ENCODE measurements at places on chromosomes 12 and 14. TPM values are rescaled to one million over a fixed set of nuclear protein-coding genes. Genes with fewer than 3 reads are reported as not detected.
A peak's percentile ranks its signal among the peaks of the same experiment; 100 is the strongest.

DNA sequence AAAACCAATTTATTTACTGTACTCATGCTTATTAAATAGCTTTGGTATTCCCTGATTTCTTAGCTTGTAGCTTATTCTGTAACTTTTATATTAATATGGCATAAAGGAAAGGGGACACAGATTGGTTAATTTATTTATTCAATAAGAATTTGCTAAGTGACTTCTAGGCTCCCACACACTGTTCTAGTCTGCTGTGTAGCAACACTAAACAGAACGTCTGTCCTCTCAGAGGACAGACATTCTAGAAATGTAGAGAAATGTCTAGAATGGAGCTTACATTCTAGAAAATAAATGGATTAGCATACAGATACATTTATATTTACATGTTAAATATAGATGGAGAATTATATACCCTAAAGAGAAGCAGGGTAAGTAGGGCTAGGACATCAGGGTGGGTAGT lies 184.9 kb upstream of the ABCD2 start:
- no peak overlapping the region for H3K27ac ChIP-seq
- no peak for DNase-seq
- no peaks in the 10 kb centered on the region for H3K4me1 ChIP-seq
- no peak overlapping the region for H3K4me3 ChIP-seq

The ZNF891 gene
- 3.7 TPM for total RNA-seq

GRCh38 chr12:2813214-2814185 lies 1.0 kb downstream of the ITFG2 start:
- H3K4me3 ChIP-seq, result peak overlapping the region; percentile 80
- no peaks in the 10 kb centered on the region for H3K27me3 ChIP-seq
- no peaks in the 10 kb centered on the region for H3K4me1 ChIP-seq
- peak overlapping the region; percentile 85 for H3K27ac ChIP-seq

DNA sequence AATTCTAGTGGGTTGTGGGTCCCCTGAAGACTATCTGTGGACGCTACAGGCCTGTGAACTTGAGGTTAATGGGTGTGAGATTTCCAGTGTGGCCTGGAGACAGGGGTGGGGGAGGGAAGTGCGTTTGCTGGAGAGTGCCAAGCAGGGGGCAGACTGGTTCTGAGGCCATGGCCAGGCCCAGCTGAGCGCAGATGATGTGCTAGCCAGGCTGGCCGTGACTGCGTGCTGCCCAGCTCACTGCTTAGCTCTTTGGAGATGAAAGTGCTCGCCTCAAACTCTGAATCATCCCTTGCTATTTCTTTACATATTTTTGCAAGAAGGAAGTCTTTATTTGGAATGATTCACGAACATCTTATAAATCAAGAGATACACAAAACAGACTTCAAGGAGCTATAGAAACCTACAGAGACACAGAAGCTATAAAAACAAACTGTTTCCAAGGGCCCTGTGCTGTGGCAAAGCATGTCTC lies 75.2 kb upstream of the PLEKHG3 start:
- H3K4me3 ChIP-seq, result no peak overlapping the region
- H3K36me3 ChIP-seq, result no peaks in the 10 kb centered on the region
- no peaks in the 10 kb centered on the region for H3K4me1 ChIP-seq
- no peak for DNase-seq

The TMEM63C gene
- 5.2 TPM for total RNA-seq

DNA sequence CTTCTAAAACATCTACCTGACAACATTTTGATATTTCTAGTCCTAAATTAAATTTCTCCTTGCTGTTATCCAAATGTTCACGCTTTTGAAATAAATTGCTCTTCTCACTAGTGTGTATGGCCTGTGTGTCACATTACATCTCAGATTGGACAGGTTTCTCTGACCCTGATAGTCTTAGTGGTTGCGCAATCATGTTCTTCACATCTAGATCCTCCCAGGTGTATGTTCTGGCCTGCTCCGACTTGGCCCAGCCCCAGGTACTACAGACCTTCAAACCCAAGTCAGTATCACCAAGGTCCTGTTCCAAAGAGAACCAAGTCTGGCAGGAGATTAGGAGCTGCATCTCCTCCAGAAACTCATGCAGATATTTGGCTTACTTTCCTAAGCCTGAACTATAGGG lies 209.5 kb downstream of the ASCL1 start:
- no peaks in the 10 kb centered on the region for H3K36me3 ChIP-seq
- H3K27ac ChIP-seq, result no peak overlapping the region
- no peaks in the 10 kb centered on the region for H3K27me3 ChIP-seq
- no peak overlapping the region for H3K4me3 ChIP-seq
- no peak for DNase-seq
- no peaks in the 10 kb centered on the region for H3K4me1 ChIP-seq

DNA sequence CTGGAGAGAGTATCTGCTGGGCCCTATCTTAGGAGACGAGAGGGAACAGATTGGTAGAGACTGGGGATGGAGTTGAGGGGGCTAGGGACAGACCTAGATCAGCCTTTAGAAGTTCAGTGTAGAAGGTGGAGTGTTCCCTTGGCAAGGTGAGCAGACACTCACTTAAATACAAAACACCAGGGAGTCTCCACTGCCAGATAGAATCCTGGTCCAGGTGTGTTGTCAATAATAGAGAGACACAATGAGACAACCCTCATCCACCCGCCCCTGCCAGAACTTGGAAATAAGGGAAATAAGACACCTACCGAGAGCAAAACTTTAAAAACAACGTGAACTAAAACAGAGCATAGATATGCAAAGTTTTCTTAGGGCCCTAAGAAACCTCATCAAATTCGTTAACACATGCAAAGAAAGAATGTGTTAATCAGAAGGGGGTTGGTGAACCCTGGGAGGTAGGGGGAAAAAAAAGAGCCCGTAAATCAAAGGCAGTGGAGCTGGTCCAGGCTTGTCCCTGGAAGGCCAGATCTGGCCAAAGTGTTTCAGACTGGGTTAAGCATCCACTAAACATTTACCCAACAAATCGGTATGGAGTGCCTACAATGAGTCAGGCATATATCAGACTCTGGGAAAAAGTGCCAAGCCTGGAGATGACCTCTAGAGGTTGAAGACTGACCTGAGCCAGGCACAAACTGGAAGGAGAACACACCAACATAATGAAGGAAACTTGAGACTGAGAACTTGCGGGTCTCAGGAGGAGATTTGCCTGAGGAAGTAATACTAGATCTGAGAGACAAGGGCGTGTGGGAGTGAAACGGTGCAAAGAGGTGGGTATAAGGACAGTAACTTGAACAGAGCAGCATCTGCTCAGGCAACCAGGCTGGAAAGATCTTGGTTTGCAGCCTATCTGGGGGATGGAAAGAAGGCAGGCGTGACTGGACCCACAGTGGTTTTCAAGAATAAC lies 37.0 kb upstream of the OTX2 start:
- H3K27ac ChIP-seq, result no peak overlapping the region
- H3K4me3 ChIP-seq, result no peak overlapping the region
- DNase-seq, result peak; percentile 1
- no peaks in the 10 kb centered on the region for H3K27me3 ChIP-seq
- H3K4me1 ChIP-seq, result no peaks in the 10 kb centered on the region

DNA sequence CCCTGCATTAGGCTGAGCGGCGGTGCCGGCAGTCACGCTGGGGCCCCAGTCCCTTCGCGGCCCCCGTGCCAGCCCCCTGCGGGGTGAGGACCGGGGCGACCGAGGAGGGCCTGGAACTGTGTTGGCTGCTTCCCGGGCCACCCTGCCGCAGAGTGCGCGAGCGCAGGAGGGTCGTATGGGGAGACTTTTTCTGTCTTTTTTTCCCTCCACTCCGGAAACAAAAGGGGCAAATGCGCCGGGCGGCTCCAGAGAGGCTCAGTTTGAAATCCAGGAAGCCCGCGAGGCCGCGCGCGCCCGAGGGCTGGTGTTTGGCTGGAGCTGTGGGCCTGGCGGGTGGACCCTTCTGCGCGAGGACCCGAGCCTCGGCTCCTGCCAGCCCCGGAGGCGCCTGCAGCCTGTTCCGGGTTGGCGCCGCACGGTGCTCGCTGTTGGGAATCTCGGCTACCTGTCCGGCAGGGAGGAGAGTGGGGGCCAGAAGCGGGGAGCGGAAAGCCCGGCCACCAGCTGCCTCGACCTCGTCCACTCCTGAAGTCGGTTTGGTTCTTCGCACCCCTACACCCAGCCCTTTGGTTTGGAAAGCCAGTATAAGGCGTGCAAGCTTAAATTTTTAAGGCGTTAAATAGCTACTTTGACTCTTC lies 638 bp downstream of the PLEKHG3 start:
- peak overlapping the region; percentile 81 for H3K4me3 ChIP-seq
- peak; percentile 53 for DNase-seq
- H3K36me3 ChIP-seq, result no peaks in the 10 kb centered on the region
- peaks cover 15% of the 10 kb centered on the region for H3K4me1 ChIP-seq
- no peaks in the 10 kb centered on the region for H3K27me3 ChIP-seq
- H3K27ac ChIP-seq, result peak overlapping the region; percentile 67

GRCh38 chr14:96362071-96362964 lies 823 bp downstream of the ATG2B start:
- peak; percentile 8 for DNase-seq
- peak overlapping the region; percentile 66 for H3K27ac ChIP-seq
- no peaks in the 10 kb centered on the region for H3K4me1 ChIP-seq
- no peaks in the 10 kb centered on the region for H3K36me3 ChIP-seq

GRCh38 chr14:76672123-76672522 lies 89.1 kb upstream of the VASH1 start:
- H3K27ac ChIP-seq, result no peak overlapping the region
- no peak overlapping the region for H3K4me3 ChIP-seq

The BORCS5 gene
- total RNA-seq, result 3.6 TPM

GRCh38 chr12:11710906-11711305 lies 61.4 kb downstream of the ETV6 start:
- no peak overlapping the region for H3K4me3 ChIP-seq
- no peaks in the 10 kb centered on the region for H3K4me1 ChIP-seq
- H3K36me3 ChIP-seq, result no peaks in the 10 kb centered on the region
- no peak overlapping the region for H3K27ac ChIP-seq
- no peak for DNase-seq

The FSCB gene
- not detected for total RNA-seq

The CLEC2A gene
- not detected for total RNA-seq

The SOCS2 gene
- 13.3 TPM for total RNA-seq

DNA sequence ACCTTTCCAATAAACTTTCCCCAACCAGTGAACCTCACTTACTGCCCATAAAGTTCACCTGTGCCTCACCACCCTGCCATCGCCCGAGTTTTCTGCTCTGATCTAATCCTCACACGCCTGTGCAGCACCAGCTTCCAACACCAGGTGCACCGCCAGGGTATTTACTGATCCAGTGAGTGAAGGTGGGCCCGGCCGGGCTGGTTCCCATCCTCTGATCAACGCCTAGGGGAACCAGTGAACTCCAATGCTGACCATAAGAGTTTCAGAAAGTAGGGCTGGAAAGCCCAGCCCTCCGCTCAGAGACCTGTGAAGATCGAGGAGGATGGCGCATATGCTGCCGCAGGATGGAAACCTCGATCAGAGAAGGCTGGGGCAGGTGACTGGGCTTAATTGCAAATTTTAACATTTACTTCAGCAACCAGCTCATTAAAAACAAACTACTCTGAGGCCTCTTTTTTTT lies 685 bp upstream of the MYL6B start:
- H3K4me1 ChIP-seq, result peaks cover 31% of the 10 kb centered on the region
- DNase-seq, result peak; percentile 31
- H3K36me3 ChIP-seq, result peaks cover 10% of the 10 kb centered on the region
- peak overlapping the region; percentile 69 for H3K4me3 ChIP-seq

The PTPN6 gene
- 0.18 TPM for total RNA-seq

The RHEBL1 gene
- 8.8 TPM for total RNA-seq

DNA sequence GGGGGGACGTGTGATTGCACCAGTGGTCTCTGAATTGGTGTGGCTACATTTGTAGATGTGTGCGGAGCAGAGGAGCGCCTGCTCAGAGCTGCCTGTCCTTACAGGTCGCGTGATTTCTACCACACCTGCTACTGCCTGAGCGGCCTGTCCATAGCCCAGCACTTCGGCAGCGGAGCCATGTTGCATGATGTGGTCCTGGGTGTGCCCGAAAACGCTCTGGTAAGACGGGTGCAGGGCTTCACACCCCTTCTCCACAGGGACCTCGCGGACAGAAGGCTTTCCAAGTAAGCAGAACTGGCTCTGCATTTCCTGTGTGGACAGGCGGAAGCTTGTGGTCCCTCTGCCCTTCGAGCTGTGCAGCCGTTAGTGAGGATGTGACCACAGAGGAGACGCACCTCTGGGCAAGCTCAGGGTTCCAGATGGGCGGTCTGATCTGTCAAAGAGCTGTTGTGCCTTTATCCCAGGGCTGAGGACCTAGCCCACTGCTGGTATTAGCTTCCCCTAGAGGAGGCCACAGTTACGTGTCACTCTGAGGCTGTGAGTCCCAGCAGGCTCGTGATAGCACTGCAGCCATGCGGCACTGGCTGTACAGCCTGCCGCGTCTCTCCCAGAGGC lies 47.7 kb downstream of the MAX start:
- no peaks in the 10 kb centered on the region for H3K4me1 ChIP-seq
- DNase-seq, result no peak
- no peaks in the 10 kb centered on the region for H3K36me3 ChIP-seq

DNA sequence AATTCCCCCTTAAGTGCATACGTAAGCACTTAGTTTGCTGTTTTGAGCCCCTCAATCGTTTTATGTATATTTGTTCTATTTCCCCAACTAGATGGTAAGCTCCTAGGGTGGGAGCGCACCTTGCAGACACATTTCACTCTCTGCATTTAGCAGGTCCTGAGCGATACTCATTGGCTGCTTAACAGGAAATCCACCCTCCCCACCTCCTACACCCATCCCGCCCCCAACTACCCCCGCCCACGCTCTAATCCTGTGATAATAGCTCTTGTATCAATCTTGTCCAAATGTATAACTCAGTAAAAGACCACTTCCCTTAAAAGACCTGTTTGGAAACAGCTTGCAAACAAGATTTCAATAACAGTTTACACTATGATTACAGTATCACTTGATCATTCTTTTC lies 8.1 kb downstream of the LPAR5 start:
- H3K27me3 ChIP-seq, result no peaks in the 10 kb centered on the region
- no peaks in the 10 kb centered on the region for H3K4me1 ChIP-seq
- H3K27ac ChIP-seq, result no peak overlapping the region
- no peaks in the 10 kb centered on the region for H3K36me3 ChIP-seq

DNA sequence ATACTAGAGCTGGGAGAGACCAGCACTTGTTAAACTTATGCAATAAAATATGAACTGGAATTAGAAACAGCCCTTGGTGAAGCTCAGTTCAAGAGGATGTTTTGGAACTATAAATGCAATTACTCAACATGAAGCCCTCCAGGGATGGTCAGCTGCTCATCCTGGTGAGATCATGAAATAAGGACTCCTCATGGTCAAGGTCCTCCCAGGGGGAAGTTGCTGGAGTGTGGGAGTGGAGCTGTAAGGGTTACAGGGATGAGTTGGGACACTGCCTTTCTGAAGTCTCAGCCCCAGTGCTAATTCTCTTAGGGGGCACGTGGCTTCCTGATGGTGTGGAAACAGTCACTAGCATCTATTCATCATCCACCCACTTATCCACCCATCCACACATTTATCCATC lies 301.7 kb upstream of the SFSWAP start:
- no peaks in the 10 kb centered on the region for H3K4me1 ChIP-seq
- H3K4me3 ChIP-seq, result no peak overlapping the region
- H3K36me3 ChIP-seq, result no peaks in the 10 kb centered on the region
- H3K27ac ChIP-seq, result no peak overlapping the region
- no peaks in the 10 kb centered on the region for H3K27me3 ChIP-seq
- DNase-seq, result no peak
